ENCODE measurements at places on chromosomes 5 and 9. TPM values are rescaled to one million over a fixed set of nuclear protein-coding genes. Genes with fewer than 3 reads are reported as not detected.

The PCDHGA5 gene
- 4.6 TPM for total RNA-seq

The GLDC gene
- 42.9 TPM for total RNA-seq

The CCL19 gene
- total RNA-seq: not detected

The F2RL2 gene
- total RNA-seq: not detected

The IDNK gene
- 2.8 TPM for total RNA-seq

The SPAAR gene
- total RNA-seq: not detected

The UBAP1 gene
- 28.4 TPM for total RNA-seq

The LRRC19 gene
- not detected for total RNA-seq

The ATP10B gene
- not detected for total RNA-seq

The LRRC70 gene
- 0.91 TPM for total RNA-seq

The ANKRD31 gene
- total RNA-seq: 0.42 TPM

The PKD2L2 gene
- total RNA-seq: not detected

The PCDHAC1 gene
- 25.2 TPM for total RNA-seq

The C1QTNF2 gene
- 1.0 TPM for total RNA-seq

Measured in glutamatergic neuron (in vitro differentiated cells).